NCI-H2171 treated with DMSO at 0.1 percent for 48 hours (cell line): ENCODE measurements at places on chromosomes 6 and 20.

DNA sequence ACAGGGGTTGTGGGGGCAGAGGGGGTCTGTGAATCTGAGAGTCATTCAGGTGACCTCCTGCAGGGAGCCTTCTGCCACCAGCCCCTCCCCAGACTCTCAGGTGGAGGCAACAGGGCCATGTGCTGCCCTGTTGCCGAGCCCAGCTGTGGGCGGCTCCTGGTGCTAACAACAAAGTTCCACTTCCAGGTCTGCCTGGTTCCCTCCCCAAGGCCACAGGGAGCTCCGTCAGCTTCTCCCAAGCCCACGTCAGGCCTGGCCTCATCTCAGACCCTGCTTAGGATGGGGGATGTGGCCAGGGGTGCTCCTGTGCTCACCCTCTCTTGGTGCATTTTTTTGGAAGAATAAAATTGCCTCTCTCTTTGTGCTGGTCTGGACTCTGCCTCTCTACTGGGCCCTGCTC is 10.7 kb downstream of the GTSF1L start:
- DNase-seq = no peak

GRCh38 chr6:158660333-158660754 is 10.5 kb downstream of the SYTL3 start:
- peak; percentile 53 for DNase-seq

- DNase-seq = no peak
Observed at GRCh38 chr20:12394786-12395185, 477.1 kb downstream of the BTBD3 start.

GRCh38 chr6:92339936-92340640 is 1079.3 kb downstream of the EPHA7 start:
- no peak for DNase-seq

DNA sequence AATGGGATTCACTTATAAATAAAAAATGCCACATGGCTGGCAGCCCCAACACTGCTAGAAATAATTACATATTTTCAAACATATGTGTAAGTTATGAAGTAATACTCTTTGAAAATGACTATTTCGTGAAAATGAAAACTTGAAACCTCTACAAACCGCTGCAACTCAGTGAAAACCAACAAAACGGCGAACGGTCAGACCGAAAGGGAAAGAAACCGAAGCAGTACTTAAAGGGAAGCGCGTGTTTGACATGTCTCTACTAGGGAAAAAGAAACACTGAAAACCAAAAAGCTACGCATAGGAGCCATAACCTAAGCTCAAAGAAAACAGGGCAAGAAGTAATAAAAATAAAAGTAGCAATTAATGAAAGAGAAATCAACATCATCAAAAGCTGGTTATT is 121.0 kb upstream of the GGTLC1 start:
- no peak for DNase-seq

GRCh38 chr6:158468666-158469065 is 91.2 kb upstream of the TMEM181 start:
- DNase-seq = no peak

DNA sequence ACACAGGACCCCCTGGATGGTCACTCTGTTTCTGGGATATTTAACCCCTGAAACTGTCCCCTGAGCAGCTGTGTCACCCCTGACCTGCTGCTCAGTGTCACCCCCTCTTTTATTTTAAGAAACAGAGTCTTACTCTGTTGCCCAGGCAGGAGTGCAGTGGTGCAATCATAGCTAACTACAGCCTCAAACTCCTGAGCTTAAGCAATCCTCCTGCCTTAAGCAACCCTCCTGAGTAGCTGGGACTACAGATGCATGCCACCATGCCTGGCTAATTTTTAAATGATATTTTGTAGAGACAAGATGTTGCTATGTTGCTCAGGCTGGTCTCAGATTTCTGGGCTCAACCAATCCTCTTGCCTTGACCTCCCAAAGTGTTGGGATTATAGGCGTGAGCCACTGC is 21.5 kb upstream of the GTSF1L start:
- peak; percentile 35 for DNase-seq

DNA sequence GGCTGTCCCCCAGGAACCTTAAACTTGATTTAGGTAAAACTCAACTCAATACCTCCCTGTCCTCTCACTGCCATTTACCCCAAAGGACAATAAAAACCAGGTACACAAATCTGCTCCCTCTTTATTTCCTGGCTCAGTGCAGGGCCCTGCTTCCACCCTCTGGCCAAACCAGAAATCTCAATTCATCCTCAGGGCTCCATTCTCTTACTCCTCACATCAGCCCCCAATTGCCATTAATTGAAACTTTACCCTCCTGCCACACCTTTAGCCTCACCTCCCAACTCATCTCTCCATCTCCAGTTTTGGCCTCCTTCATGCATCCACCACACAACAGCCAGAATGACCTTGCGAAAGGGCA is 10.5 kb downstream of the ZBTB2 start:
- no peak for DNase-seq

- DNase-seq = no peak
Observed at GRCh38 chr20:51189814-51190782, 167.2 kb upstream of the KCNG1 start.

DNA sequence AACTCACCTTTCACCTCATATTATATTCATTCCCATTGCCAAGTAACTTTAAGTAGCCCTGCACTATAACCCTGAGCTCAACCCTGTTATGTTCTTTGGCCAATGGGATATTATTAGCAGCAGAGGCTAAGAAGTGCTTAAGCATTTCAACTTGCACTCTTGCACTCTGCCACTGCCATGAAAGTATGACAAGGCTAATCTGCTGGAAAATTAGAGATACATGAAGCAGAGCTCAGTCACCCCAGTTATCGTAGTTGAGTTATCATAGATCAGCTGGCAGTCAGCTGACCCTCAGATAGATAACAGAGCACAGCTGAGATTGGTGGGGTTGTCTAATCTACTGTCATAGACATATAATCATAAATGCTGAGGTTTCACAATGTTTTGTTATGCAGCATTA is 209.4 kb upstream of the RUNX2 start:
- no peak for DNase-seq

DNA sequence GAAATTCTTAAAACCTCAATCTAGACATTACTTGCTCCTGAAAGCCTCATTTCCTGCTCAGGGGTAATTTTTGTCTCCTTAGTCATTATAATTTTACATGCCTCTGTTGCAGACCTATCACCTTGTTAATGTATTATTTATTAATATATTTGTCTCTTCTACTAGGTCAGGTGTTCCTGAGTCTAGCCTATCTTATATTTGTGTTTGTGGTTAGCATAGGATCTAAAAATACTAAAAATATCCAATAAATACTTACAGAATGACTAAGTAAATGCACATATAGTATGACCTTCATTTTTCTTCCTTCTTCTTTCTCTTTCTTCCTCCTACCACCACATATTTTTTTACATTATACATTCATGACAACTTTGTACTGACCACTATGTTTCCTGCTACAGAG is 268.9 kb upstream of the HS3ST5 start:
- DNase-seq = no peak

DNA sequence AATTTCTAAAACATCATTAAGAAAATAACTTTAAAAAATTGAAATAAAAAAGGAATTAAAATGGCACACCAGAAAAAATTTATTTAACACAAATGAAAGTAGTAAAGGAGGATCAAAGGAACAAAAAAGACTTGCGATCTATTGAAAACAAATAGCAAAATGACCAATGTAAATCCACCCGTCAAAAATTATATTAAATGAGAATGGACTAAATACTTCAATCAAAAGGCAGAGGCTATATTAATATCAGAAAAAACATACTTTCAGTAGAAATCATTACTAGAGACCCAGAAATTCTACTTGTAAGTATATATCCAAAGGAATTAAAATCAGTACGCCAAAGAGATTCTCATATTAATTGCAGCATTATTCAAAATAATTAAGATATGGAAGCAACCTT is 293.1 kb upstream of the SOX4 start:
- DNase-seq = no peak

DNA sequence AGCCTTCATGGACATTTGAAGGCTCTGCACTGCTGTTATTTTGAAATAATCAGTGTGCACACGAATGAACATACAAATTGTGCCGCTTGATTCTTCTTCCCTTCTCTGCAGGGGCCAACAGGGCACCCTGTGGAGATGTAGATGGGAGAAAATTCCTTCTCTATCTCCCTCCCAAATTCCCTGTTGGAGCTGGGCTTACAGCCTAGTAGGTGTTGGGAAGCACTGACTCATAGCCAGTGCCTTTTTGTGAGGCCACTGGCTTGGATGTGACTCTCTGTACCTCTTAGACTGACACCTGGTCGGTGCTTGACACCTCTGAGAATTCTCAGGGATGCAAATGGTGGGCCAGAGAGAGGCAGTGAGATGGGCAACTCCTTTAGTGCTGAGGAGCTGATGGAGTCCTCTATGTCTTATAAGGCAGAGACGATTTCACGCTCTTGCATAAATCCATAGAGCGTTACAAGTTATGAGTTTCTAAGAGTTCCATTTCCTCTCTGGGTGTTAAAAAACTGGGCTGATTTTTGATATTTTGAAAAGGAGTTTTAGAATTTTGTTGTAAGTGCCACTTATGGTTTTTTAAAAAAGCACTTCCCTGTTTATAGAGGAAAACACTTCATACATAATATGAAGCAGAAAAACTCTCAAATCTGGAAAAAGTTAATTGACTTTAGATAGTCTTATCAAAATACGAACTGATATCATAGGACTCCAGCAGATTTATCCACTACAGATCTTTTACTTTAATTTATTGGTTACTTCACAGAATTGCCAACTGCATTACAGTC is 89.8 kb upstream of the MAP3K7 start:
- DNase-seq = no peak

- peak; percentile 32 for DNase-seq
Observed at GRCh38 chr6:118787724-118788423, 106.1 kb upstream of the ASF1A start.

- DNase-seq = no peak
Observed at GRCh38 chr20:41101660-41102059, 35.7 kb upstream of the PLCG1 start.

DNA sequence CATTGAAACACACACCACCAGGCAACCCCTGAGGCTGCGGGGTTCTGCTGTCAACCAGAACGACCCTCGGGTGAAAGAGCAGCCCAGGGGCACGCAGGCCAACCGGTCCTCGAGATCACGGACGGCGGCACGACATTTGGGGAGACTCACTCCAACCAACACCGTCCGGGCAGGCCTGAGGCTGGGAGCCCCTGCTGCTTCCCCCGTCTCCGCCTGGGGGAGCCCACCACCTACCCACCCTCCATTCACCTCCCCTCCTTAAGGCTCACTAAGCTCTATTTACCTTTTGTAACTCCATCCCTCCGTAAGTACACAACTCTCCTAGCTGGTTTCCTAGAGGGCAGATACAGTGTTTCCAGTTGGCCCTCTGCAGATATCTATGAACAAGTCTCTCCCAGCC is 971.3 kb upstream of the DEFB115 start:
- no peak for DNase-seq

- DNase-seq = no peak
Observed at GRCh38 chr6:91099479-91099878, 512.6 kb upstream of the MAP3K7 start.

DNA sequence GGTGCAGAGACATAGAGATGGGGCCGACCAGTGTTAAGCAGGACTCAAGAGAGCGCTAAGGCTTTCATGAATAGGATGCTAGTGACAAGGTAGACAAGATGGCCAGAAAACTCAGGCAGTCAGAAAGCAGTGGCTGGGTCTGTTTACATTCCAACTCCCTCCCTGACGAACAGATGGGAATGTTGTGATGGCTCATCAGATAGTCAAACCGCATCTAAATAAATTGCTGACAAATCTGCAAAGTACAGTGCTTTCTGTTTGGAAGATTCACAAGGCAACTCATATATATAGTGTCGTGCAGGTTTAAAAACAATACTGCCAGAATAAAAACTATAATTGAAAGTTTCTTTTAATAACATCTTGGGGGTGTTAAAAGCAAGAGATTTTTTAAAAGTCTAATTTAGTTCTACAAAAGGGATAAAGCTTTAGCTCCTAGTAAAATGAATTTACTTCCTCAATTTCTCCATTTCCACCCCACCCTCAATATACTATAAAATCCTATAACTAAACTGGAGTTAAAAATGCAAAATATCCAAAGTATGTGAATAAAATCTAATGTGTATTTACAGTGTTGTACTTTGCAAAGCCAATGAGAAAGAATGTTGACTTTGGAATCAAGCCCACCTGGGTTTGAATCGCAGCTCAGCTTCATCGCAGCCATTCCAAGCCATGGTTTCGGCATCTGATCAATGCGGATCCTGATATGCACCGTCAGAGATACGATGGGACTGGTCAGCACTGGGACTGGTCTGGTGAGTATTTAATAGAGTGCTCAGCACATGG is 247.3 kb upstream of the PDE10A start:
- no peak for DNase-seq

DNA sequence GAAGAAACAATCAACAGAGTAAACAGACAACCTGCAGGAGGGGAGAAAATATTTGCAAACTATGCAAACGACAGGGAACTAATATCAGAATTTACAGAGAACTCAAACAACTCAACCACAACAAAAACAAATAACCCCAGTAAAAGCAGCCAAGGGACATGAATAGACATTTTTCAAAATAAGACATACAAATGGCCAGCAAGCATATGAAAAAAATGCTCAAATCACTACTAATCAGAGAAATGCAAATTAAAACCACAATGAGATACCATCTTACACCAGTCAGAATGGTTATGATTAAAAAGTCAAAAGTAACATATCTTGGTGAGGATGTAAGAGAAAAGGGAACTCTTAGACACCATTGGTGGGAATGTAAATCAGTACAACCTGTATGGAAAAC is 215.0 kb downstream of the THBS2 start:
- no peak for DNase-seq

- no peak for DNase-seq
Observed at GRCh38 chr6:73798592-73798991, 102.6 kb downstream of the CD109 start.

- DNase-seq = no peak
Observed at GRCh38 chr6:12102350-12102749, 90.2 kb downstream of the HIVEP1 start.

DNA sequence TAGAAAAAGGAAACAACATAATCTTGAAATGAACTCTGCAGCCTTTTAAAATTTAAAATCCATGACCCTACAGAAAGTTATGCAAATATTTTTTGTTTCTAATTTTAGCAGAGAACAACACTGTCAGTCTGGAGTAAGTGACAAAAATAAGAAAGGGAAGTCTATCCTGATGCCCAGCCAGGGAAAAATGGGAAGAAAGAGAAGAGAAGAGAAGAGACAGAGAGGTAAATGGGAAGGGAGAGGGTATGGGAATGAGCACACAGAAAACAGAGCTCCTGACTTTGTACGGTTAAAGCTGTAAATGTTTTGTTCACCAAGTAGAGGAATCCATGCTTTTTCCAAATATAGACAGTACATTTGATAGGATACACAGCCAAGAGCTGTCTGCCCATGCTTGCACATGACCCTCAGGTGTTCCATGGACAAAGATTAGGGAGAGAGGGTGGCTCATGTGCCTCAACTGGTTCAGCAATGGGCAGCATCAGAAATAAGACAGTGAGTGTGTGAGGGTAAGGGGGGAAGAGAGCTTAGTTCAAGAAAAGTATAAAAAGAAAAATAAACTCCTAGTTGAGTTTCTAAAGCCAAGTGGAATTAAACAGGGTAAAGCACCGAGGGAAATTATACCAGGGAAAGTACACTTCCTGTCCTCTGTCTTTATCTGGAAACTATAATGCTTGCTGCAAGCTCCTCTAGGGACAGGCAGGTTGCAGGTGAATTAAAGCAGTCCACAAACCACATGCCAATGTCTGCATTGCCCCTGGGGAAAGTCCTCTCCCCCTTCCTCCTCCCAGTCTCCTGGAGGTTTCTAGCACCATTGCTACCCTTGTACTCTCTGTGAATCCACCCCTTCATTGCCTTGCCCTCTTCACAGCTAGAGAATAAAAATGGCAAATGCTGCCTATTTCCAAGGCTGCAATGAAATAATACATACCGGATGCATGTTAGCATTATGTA is 30.0 kb downstream of the MAP3K5 start:
- DNase-seq = no peak

- DNase-seq = no peak
Observed at GRCh38 chr6:43434001-43434840, 6.9 kb downstream of the ABCC10 start.
